Stimulated activated CD8-positive, alpha-beta memory T cell treated with anti-CD3 and anti-CD28 coated beads, Interleukin-4, amount 100 ng/mL, for 4 hours (primary cell): ENCODE measurements at places on chromosomes 4 and X.

- no peak for DNase-seq
These were observed 670.3 kb downstream of the KCTD8 start for GRCh38 chr4:43778187-43778915.

GRCh38 chr4:16706251-16706650, 192.2 kb downstream of the LDB2 start:
- no peak for DNase-seq

DNA sequence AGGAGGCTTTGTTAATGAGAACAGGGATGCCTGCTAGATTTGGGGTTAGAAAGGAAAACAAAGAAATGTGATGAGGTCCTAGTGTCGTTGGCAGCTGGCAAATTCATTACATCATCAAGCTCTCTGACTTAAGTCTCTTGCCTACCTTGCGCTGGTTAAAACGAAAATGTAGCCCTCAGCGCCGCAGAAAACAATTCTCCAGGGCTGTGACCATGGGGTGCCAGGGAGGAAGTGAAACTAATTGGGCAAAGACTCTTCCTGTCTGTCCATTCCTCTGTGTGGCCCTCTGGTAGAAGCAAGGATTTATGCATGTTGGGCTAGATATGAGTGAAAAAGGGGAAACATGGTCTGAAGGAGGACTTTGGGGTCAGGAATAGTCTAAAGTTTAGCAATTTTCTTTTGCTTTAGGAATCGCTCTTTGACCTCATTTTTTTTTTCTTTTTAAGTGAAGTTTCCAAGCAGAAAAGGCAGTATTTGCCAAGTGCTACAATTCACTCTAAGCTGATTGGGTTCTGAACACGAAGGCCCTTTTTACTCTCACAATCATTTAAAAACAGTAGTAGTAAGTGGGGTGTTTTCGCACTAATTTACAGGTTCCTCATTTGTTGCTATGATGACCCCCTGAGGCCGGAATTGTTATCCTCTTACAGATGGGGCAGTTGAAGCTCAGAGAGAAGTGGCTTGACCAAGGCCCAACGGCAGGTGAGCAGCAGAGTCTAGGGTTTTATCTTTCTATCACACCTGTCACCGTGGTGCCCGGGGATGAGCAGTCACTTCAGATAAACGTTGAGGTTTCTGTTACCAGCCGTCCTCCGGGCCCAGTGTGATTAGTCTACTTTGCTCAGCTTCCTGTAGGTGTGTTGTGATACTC, 27.3 kb upstream of the CHRNA9 start:
- peak; percentile 36 for DNase-seq

GRCh38 chr4:4853371-4853823, 6.1 kb upstream of the MSX1 start:
- no peak for DNase-seq

DNA sequence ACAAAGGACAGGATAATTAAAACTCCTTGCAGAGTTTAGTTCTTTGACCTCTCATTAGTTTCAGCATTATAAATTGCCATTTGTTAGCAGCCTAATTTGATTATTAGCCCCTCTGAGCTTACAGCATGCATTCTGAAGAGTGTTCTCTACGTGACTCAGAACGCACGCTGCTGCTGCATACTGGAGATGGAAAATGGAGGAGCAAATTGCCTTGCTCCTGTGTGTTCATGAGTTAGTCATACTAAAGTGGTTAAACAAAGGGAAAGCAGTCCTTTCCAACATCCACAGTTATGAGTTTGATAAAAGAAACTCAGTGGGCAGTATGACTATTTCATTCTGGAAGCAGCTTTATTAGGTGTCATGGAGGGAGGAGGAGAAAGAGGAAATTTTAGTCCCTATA, 922.5 kb downstream of the RPA4 start:
- no peak for DNase-seq

DNA sequence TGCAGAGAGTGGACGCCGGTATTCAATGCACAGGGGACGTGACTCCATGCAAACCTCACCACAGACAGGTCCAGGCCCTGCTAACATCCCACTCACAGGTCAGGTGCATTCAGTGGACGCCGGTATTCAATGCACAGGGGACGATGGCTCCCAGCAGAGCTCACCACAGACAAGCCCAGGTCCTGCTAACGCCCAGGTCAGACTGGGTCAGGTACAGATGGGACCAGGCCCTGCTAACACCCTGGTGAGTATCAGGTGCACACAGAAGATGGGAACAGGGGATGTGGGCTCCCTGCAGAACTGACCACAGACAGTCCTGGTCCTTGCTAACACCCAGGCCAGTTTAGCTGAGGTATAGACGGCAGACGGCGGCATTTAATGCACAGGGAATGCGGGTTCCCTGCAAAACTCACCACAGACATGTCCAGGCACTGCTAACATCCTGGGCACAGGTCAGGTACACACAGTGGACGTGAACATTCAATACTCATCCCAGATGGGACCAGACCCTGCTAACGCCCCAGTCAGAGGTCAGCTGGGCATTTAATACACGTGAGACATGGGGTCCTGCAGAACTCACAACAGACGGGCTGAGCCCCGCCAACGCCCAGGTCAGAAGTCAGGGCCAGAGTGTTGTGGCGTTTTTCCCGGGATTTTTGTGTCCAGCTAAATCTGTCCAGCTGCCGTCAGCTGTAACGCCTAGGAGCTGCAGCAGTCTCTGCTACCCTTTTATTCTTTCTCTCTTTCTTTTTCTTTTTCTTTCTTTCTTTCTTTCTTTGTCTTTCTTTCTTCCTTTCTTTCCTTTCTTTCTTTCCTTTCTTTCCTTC, 99.2 kb downstream of the SHOX start:
- DNase-seq = no peak

- DNase-seq = no peak
These were observed 121.5 kb upstream of the NR3C2 start for GRCh38 chr4:148563684-148564083.

DNA sequence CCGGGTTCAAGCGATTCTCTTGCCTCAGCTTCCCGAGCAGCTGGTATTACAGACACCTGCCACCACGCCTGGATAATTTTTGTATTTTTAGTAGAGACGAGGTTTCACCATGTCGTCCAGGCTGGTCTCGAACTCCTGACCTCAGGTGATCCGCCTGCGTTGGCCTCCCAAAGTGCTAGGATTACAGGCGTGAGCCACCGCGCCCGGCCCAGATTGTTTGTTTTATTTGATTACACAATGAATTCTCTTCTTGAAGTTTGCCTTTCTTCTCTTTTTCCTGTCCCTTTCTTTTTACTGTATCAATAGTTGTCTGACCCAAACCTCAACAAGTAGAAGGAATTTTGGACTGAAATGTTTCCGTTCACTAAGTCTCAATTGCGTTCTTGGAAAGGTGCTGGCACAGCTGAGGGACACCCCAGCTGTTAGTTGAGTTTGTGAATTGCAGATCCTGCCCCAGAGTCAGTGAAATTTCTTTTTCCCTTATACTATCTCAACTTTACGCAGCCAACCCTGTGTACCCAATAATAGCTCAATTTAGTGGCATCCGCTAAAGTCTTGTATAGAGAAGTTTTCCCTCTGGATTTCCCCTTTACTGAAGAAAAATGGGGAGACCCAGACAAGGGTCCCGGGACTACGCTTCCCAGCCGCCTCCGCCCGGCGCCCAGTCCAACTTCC, 639 bp upstream of the MTM1 start:
- no peak for DNase-seq

DNA sequence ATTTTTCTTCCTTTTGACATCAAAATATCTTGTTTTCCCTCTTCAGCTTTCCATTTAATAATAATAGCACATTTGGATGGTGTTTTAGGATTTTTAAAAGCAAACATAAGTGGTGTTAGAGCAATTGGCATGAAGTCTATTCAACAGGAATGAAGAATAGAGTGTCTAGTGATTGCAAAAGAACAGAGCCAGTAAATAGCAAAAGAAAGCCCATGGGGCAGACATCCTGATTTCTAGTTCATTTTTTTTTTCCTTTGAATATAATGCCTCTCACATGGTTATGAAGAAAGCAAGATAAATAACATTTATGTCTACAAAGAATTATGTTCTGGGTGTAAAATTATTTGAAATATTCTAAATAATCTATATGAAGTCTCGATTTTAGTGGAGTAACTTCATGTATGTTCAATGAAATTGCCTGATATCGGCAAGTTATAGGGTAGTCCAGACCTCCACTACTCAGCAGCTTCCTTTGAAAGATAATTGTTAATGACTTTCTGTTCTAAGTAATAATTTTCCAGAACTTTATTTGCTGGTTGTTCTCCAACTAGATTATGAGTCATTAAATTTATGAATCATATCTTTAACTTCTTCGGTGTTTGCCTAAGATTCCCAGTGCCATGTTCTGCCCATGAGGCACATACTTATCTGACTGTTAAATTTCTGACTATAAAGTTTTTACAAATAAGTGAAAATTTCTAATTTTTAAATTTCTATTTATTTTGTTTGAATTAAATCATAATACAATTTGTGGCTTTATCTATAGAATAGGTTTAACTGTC, 587.9 kb downstream of the TLL1 start:
- DNase-seq = no peak

DNA sequence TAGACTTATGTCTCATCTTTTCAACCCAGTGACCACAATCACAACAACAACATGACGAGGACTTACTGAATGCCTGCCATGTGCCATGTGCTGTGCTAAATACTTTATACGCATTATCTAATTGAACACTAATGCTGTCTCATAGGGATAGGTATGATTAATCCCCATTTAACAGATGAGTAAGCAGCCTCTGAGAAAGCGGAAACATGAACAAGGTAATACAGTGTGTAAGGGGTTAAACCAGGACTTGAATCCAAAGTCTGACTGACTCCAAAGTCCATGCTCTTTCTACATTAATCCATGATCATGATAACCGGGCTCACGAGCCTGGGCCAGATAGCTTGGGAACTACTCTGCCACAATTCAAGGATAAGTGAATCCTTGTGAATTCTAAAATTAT, 105.3 kb upstream of the MBNL3 start:
- DNase-seq = no peak

DNA sequence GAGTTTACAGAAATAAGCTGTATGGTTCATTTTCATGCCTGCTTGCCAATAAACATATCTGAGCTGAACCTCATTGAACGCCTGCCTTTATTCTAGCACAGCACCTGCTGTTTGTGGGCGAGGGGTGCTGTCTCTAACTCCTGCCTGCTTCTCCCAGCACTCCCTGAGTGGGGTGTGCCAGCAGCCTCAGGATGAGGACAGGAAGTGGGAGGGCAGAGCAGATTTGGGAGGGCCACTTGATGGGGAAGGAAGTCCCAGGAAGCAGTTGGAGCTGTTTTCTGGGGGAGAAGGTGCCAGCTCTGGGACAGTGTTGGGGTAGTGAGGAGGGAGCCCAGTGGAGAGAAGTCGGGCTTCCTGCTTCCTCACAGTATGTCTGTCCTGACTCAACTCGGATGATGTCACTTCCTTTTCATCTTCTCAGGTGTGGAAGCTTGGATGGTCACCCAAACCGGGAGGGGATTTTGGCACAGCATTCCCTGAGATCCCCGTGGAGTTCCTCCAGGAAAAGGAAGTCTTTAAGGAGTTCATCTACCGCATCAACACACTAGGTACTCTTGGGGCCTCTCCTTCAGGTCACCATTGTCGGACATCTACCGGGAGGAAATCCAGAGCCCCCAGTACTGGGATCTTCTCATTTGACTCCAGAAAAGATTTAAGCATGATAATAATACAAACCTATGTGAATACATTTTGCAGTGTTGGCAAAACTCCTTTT, 29.0 kb upstream of the MSANTD1 start:
- DNase-seq = no peak
